ENCODE measurements at places on chromosomes 4 and X.

DNA sequence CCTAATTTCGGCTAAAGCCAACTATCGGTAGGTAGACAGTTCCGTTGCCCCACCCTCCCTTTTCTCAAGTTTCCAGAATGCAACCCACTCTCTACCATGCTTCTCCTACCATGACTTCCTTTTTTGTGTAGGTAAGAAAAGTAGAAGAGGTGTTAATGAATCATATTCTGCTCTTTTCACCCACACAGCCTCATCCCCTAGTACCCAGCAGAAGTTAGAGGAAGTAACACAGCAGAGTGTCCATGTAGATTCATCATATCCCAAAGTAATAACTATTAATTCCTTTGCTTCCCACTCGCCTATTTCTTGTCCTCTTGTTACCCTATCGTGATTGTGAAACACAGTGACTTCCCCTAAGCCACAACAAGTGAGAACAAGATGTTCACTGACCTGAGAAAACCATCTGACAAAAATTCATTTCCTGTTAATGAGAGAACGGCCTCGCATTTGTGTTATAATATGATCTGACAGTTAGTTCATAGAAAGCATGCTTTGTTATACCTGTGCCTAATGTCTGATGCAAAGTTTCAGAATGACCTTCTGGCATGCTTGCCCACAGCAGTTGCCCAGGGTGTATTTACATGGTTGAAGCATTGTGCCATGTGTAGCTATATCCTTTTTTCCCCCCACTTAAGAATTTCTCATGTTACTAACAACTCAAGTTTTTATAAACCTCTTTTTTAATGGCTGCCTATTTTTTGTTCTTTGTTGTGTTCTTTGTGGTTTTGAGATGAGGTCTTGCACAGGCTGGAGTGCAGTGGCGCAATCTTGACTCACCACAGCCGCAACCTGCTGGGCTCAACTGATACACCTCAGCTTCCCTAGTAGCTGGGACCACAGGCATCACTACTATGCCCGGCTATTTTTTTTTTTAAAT is 185.6 kb downstream of the RAP1GDS1 start:
- DNase-seq, result no peak

DNA sequence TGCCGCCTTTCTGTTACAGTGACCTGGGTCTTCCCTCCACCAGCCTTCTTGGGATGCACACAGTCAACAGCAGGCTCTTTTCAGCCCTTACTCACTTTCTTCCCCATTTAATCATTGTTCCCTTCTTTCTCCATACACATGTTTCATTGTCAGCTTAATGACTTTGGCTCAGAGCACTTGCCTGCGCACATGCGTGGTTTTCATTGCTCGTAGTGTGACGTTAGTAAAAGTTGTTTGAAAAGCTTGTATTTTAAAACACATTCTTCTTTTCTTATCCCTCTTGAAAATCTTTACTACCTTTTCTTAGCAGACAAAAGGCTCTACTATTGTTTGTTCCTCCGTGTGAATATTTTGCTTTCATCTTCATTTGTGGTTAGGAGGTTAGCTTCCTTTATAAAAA is 19.7 kb upstream of the SCOC start:
- no peak for DNase-seq

DNA sequence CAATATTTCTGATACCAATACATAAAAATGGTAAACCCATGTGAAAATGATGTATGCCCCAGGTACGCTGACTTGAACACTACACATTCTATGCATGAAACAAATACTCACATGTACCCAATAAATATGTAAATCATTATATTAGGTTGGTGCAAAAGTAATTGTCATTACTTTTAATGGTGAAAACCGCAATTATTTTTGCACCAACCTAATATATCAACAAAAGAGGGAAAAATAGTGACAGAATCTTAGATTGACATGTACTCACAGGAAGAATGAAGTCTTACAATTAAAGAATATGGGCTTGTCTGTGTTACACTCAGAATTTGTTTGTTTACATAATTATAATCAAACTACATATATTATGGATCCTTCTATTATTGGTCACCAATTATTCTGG is 82.3 kb downstream of the GLRA3 start:
- no peak for DNase-seq

DNA sequence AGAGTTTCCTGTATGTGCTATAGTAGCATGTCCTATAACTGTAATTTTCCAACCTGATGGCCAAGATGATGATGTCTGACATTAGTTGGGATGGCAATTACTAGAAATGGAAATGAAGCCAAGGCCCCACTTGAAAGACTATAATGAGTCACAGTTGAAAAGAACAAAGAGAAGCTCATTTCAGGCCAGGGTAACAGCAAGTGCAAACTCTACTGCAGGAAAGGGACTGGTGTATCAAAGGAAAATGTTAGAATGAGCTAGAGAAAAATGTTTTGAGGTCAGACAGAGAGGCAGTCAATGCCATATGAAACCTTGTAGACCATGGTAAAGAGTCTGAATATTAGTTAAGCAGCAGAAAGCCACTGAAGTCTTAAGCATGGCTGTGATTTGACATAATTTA is 146.2 kb upstream of the SH3RF1 start:
- no peak for DNase-seq

- no peak for DNase-seq
These were observed 72.3 kb downstream of the TMEM47 start for GRCh38 chrX:34584781-34585180.

DNA sequence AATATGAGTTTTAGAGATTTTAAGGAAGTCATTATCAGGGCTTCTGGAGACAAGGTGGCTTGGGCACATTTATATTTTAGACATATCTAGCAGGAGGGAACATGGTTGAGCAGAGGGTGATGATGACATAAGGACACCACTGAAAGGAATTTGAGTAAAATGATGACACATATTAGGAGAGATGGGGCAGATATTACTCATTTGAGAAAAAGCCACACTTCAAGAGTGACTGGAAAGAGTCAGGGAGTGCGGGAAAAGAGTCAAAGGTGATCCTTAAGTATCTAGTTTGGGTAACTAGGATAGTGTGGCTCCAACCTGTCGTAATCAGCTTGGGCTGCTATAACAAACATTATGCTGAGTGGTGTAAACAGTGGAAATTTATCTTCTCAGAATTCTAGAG is 377.7 kb downstream of the PACRGL start:
- no peak for DNase-seq

- no peak for DNase-seq
These were observed 2088.7 kb upstream of the AGA start for GRCh38 chr4:179530958-179531357.

DNA sequence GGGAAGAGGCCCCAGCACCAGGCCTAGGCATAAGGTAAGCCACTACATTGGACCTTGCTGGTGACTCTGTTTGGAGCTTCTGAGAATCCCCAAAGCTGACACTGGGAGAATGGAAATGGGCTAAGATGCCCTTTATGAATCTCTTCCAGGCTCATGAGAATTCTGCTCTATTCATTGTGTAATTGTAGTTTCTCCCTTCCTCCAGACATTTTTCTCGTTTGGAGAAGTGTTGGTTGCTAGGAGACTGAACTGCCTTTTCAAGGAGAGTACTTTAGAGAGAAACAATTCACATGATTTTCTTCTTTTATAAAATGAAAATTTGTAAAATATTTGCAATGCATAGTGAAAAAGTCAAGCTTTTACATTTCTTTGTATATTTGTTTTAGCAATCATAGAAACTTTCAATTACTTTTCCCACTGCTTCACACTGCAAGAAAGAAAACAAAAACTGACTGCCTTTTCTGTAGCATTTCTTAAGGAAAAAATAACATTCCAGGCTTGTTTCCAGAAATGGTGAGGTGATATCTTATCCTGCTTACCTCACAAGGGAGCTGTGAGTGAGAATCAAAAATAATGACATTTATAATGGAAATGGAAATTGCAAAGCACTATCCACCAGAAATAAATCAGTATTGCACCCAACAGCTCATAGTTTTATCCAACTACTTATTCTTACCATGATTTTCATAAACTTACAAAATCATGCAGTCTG is 24.9 kb upstream of the DCHS2 start:
- no peak for DNase-seq

GRCh38 chrX:131752493-131753198 is 208.8 kb downstream of the OR13H1 start:
- DNase-seq, result peak; percentile 86

DNA sequence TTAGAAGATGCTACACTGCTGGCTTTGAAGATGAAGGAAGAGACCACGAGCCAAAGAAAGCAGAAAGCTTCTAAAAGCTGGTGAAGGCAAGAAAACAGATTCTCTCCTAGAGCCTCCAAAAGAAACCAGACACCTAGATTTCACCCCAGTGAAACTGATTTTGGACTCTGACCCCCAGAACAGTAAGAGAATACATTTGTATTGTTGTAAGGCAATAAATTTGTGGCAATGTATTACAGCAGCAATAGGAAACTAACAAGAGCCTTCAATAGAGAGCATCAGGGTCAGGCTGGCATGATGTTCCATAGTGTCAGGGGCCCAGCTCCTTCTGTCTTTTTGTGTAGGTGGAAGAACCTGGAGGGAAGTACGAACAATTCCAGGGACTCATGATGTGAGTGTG is 6.0 kb upstream of the TEC start:
- DNase-seq, result no peak

All from aorta (tissue), 5 donors.